CD4-positive, alpha-beta T cell treated with Interleukin-12 subunit alpha and Interleukin-12 subunit beta, for 1 hour (primary cell): ENCODE measurements at places on chromosomes 16 and 17.

- no peak for DNase-seq
These were observed 26.2 kb downstream of the TEKT5 start for GRCh38 chr16:10668322-10669045.

- DNase-seq = no peak
These were observed 10.2 kb upstream of the ZNF18 start for GRCh38 chr17:12007466-12007865.

DNA sequence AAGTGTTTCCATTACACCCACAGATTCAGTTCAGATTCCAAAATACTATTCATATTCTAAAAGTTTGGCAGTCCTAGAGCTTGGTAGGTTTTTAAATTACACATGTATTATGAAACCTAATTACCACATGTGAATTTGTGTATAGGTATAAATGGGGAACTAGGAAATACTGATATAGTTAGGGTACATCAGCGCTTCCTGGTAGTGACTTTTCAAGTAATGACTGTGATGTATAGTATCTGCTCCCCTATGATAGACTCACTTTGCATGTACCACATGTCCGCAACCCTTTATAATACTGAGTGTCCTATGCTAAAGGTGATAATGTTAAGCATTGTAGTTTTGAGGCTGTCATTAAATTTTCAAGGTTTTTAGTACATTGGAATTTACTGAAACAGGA, 22.9 kb downstream of the CDK12 start:
- no peak for DNase-seq

- no peak for DNase-seq
These were observed 7.0 kb downstream of the HEATR3 start for GRCh38 chr16:50072730-50073129.

GRCh38 chr16:83510906-83511305, 296.9 kb upstream of the HSBP1 start:
- no peak for DNase-seq

GRCh38 chr16:50326835-50327465, 41.8 kb downstream of the BRD7 start:
- peak; percentile 79 for DNase-seq

- DNase-seq = no peak
These were observed 36.7 kb downstream of the SMG6 start for GRCh38 chr17:2266865-2267228.

DNA sequence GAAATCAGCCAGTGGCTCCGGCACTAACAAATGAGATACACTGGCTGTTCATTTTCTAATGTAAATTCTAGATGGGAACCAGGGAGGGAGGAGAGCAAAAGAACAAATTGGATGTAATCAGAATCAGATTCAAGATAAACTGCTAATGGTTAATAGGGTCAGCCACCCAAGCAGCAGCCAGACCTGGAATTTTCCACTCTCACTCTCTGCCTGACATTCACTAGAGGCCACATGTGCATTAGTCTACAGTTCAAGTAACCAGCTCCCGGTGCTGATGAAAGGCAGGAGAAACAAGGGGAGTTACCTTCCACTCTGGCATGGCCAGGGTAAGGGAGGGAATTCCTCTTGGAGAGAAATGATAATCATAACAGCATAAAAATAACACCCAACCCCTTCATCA, 597.7 kb downstream of the TOX3 start:
- no peak for DNase-seq

- DNase-seq = no peak
These were observed 48.2 kb upstream of the MEIOC start for GRCh38 chr17:44607836-44608690.

DNA sequence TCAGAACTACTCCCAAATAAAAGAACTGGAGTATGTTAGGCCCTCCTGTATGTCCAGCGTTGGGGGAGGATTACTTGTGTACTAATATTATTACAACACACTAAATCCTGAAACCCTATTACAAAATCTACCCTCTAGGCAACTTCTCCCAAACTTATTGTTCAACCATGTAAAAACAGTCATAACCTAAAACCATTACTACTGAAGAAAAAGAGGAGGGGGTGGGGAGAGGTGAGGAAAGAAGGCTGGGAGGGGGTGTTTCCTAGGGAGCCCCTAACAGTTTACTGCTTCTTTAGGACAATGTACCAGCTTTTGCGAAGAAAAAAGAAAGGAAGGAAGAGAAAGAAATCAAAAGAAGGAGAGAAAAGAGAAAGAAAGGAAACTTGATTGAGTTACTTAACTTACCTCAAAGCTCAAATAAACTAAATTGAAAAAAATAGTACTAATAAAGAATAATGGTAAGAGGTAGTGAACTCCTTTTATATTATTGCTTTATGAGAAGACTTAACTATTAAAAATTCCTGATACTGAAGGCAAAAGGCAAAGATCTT, 2.3 kb downstream of the SALL1 start:
- DNase-seq = no peak

- DNase-seq = peak; percentile 6
These were observed 15.7 kb downstream of the GJD3 start for GRCh38 chr17:40348562-40349476.

DNA sequence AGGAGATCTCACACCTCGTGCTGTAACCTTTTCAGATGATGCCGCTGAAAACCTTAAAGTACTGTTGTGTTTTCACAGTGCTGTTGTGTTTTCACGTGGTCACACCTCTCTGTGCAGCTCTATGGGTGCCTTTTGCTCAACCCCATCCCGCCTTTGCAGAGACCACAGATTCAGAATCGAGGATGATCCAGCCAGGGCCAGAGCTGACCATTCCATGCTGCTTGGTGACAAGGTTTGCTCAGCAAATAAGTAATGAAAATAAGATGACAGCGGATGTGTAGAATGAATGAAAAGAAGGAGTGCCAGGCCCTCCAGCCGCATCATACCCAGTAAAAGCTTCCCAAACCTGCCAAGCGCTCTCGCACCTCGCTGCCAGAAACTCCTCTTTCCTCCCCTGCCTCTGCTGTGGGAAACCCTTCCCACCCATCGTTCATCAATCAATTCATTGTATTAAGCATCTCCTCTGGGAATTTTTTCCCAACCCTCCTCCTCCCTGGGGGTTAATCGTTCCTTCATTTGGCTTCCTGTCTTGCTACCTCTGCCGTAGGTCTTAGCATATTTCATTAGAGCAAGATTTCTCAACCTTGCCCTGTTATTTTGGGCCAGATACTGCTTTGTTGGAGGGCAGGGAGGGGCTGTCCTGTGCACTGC, 93.4 kb upstream of the CRHR1 start:
- no peak for DNase-seq

- no peak for DNase-seq
These were observed 3.2 kb upstream of the MRPL58 start for GRCh38 chr17:75009139-75009724.

GRCh38 chr17:74514632-74515334, 16.5 kb downstream of the CD300LB start:
- DNase-seq = no peak

DNA sequence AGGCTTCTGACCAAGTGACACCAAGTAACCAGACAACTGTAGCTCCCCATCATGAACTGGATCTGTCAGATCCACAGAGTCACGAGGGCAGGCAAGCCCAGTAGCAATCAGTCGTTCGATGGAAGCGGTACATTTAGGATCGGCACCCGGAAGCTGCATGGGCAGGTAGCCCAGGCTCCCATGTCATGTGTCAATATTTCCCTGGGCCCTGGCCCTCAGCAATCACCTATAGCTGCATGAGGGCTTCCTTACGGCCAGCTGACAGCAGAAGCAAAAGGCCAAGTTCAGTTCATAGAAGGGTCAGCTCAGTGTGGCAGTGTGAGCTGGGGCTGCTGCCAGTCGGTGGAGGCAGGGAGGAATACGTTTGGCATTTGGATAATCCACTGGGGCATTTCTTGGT, 31.8 kb downstream of the MRPS23 start:
- no peak for DNase-seq

DNA sequence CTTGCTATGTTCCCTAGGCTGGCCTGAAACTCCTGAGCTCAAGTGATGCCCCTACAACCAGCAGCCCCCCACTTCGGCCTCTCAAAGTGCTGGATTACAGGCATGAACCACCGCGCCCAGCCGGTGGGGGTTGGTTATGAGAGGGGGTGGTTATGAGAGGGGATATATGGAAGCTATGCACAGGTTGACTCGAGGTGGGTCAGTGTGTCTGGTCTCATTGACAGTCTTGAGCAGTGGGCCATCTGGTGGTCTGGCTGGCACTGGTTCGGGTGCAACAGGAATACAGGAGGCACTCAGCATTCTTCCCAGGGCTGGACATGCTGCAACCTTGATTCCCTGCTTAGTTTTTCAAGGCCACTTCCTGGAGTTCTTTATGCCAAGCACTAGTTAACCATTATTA, 5.6 kb upstream of the STX1B start:
- DNase-seq = no peak

- DNase-seq = no peak
These were observed 577.0 kb upstream of the CDH11 start for GRCh38 chr16:65698791-65699321.

DNA sequence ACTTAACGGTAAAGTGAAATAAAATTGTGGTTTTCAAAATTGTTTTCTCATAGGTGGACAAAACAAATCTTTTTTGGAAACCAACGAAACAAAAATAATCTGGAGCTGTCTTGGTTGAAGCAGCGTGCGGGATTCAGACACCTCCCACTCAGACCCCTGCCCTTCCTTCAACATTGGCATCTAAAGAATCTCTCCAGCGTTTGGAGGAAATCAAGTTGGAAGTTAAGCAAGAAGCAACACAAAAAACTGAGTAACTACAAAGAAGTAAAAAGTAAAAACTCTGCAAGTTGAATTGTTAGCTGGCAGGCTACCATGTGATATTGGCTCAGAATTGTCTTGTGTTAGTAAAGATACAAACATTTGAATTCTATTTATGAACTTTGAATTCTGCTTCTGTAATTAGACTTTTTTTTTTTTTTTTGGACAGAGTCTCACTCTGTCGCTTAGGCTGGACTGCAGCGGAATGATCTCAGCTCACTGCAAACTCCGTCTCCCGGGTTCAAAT, 361.0 kb upstream of the PMFBP1 start:
- no peak for DNase-seq

- no peak for DNase-seq
These were observed 8.6 kb downstream of the PLCG2 start for GRCh38 chr16:81787659-81788058.

DNA sequence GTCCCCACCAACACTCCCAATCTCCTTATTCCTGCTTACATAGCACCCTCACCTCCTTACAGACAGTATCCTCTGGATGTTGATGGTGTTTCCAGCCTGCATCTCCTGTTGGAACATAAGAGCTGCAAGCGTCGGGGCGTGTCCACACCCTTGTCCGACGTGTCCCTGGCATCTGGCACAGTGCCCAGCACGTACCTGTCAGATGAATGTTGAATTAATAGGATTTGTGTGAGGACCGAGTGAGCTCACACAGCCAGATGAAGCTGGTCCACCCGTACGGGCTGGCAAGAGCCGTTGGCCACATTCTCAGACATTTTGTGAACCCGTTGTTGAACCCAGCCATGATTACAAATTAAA, 12.2 kb upstream of the CBX4 start:
- DNase-seq = no peak

GRCh38 chr17:79799174-79799537, 2.3 kb upstream of the CBX8 start:
- no peak for DNase-seq

DNA sequence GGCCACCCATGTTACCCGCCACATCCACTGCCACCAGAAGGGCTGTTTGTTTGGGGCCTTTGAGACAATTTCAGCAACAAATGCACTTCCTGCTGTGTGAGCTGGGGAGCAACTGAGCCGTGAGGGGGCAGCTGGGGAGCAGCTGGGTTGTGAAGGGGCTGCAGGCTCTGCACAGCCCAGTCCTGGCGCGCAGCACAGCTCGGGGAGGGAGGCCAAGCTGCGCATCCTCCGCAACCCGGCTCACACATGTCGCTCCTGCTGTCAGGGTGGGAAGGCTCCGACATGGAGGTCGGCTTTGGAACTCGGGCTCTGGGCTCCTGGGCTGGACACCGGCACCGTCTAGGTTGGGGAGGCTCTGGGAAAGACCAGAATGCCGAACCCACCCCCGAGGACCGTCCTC, 53.6 kb downstream of the CBFA2T3 start:
- no peak for DNase-seq

DNA sequence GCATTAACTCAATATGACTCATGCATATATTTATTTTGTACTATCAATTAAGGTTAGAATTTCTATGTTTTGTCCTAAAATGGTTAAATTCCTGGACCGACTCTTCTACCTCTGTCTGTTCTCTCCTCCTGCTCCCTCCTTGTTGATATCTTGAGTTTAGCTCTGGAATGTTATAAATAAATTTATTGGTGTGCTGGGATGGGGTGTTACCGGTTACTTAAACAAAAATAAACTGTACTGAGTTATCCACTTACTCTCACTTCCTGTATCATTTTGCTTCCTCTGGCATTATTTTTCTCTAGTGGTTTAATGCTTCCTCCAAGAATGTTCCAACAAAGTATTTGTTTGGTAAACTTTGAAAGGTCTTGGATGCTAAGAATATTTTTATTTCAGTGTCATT, 120.1 kb downstream of the ABCA8 start:
- DNase-seq = no peak

DNA sequence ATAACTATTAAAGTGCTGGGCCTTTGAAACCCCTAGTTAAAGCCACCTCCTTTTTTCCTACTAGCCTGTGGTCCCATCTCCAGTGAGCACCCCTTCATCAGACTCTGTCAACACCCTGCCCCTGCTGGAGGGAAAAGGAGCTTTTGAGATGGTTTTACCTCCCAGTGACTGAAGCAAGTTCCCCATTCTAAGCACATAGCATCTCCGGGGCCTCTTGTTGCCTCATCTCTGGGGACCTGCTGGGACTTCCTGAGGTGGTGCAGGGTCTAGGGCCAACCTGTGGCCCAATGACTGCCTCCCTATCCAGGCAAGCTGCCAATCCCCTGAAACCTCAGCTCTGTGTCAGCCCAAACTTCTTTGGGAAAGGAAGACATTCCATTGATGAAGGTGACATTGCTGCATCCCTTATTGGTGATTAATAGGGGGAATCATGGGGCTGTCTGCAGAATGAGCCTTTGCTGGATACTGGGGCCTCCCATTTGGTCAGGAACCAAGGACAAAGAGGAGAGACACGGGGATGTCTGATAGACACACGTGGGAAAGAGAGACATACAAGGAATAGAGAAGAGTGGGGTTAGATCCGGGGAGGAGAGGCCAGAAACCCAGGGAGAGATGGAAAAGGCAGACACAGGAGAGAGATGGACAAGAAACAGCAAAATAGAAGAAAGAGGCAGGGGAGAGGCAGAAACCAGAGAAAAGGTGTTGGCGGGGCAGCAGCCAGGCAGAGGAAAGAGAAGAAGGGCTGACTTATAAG, 2.4 kb downstream of the C1QL1 start:
- DNase-seq = no peak

- DNase-seq = no peak
These were observed 1.5 kb upstream of the PSMD3 start for GRCh38 chr17:39979016-39979670.

- DNase-seq = no peak
These were observed 2.6 kb upstream of the PPM1E start for GRCh38 chr17:58753026-58753425.

DNA sequence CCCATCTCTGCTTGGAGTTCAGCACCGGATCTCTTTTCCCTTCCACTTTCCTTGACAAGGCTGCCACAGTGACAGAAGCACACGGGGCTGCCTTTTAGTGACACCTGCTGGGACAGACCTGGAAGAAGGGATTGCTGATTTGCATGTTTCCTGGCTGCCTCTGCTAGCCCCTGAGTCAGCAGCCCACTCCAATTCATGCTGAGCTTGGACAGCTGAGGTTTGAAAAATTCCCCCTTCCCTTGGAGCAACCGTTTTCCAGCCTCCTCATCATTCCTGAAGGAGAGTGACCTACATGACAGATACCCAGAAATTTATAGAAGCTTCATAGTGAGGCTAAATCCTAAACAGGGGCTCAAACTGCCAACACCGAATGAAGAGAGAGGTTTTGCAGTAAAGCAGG, 18.8 kb upstream of the RBL2 start:
- no peak for DNase-seq
